Colonic mucosa (tissue), 4 donors: ENCODE measurements at places on chromosomes 5 and 9.

DNA sequence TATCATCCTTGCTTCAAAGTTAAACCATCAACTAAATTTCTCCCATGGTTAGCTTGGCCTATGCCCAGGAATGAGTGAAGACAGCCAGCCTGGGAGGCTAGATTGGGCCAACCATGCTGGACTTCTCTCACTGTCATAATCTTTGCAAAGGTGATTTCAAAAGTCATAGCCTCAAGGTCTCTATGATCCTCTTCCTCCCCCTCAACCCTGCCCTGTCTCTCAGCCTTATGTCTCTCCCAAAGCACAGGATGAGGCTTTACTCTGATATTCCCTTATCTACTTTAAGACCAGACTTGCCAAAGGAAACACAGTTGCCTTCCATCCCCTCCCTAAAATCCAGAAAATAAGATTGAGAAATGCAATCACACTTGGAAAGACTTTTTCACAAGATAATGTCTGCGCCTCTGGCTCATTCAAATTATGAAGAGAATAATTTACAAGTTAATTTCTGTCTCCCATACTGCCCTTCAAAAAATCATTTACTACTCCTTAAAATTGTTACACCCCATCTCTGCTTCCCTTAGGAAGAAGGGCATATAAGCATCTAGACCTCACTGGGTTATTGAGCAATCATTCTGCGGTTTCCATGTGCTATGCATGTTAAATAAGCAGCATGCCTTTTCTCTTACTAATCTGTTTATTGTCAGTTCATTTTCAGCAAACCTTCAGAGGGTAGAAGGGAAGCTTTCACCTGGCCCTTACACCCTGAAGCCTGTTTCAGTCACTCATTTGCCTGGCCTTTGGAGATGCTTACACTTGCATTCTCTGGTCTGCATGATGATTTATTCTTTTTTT is 113.8 kb upstream of the ANKRD55 start:
- no peak for DNase-seq

DNA sequence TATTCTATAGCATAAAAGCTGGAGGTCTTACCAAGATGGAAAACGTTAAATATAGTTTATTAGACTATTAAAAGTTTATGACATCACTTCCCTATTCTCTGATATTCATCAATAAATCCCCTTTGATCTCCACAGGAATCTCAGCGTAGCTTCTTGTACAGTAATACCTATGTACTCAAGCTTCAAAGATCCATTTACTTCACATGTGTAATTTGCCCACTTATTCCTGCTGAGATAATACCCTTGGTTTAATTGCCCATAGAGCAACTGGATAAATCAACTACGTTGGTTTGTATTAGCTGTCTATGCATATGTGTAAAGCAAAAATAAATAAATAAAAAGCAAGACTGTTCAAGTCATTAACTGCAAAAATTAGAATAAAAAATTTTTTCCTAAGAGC is 219.7 kb downstream of the EFNA5 start:
- no peak for DNase-seq

- DNase-seq, result no peak
Observed at GRCh38 chr5:55900068-55900467, 48.9 kb downstream of the IL31RA start.

DNA sequence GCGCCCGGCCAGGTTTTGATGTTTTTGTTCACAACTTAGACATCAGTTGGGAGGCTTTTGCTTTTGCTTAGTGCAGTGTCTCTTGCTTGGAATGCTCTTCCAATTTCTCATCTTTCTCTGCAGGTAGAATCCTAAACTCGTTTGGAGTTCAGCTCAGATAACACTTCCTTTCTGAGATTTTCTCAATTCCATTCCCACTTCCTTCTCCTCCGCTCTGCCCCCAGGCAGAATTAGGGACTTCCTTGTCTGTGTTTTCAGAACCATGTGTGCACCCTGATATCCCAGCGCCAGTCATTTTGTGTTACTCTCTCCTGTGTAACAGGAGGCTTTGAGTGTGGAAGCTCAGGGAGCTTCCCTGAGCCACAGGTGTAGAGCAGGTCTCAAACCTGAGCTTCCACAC is 171.0 kb downstream of the INSYN2B start:
- DNase-seq, result no peak

DNA sequence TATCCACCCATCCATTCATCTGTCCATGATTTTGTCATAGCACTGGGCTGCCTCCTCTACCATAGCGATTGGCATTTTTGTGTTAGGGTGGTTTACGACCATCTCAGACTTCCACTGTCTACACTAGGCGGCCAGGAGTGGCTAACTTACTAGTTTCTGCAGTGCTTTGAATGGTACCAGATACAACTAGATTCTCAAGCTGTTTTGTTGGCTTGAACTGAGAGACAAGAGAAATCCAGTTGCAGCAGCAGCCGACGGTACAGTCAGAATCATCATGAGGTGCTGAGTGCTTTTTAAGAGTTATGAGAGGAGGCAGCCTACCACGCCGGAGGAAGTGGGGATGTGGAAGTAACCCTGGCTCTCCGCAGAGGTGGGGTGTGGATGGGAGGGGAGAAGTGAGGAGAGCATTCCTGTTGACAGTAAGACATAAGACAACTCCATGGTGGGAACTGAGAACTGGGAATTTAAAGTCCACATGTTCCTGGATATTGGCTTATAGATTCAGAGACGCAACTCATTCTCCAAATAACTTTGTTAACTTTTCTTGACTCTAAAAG is 27.9 kb downstream of the COL5A1 start:
- no peak for DNase-seq

GRCh38 chr5:177389241-177390169 is 5.3 kb downstream of the SLC34A1 start:
- DNase-seq, result peak; percentile 35

DNA sequence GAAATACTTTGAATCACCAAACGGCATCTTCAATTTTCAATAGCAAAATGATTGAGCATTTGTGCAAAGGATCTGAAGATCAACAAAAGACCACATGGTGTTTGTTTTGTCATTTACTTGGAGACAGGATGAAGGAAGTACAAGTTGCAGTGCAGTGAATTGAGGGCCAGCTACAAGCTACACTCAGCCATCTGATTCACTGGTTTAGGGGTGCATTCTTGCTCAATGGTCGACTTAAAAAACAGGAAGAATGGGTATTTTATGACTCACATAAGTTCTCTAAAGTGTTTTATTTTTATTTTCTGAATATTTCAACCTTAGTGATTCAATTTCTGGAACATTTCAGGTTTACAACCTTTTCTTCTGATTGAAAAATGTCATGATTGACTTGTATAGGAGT is 412.1 kb upstream of the ADAMTSL1 start:
- DNase-seq, result no peak

GRCh38 chr5:73299665-73300336 is 126.8 kb downstream of the TMEM174 start:
- no peak for DNase-seq

DNA sequence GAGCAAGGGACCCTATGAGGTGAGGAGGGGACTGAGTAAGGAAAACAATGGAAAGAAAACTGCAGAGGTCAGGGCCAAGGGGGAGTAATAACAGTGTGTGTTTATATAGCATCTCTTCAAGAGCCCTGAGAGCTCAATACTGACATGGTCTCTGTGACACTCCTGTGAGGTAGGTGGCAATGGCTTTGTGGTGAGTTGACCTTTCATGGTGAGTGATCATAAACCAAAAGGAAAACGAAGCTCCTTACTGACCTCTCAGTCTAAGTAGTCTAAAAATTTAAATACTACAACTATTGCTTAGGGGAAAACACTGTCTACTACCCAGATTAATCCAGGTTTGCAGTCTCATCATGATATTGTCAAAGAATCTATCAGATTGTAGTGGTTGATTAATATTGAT is 130.9 kb downstream of the SNCAIP start:
- no peak for DNase-seq

- no peak for DNase-seq
Observed at GRCh38 chr5:36950586-36951457, 74.3 kb downstream of the NIPBL start.

- DNase-seq, result no peak
Observed at GRCh38 chr9:12681620-12682019, 11.6 kb upstream of the TYRP1 start.

DNA sequence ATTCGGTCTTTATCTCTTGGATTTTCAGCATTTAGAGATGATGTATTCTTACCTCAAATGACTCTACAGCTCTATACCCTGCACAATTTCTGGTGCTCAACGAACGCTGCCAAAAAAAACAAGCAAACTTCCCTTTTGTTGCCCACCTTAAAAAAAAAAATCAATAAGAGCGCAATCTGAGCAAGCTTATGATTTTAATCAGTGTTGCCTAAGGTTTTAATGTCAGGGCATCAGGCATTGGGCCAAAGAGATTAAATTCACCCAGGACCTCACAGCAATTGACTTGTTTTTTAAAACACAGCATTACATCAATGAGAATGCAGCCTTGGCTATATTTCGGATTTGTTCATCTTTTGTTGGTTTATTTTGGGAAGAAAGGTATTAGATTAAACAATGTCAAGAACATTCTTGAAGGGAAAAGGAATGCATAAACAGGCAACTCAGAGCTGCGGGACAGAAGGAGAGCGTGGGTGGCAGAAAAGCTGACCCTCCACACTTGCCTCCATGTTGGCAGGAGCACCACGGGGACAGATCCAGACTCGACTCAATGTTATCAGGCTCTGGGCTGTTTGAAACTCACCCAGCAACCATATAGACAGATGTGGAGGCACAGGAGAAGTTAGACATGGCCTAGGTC is 127.5 kb upstream of the DAPK1 start:
- DNase-seq, result no peak

- DNase-seq, result no peak
Observed at GRCh38 chr5:110769000-110769681, 30.3 kb downstream of the SLC25A46 start.

DNA sequence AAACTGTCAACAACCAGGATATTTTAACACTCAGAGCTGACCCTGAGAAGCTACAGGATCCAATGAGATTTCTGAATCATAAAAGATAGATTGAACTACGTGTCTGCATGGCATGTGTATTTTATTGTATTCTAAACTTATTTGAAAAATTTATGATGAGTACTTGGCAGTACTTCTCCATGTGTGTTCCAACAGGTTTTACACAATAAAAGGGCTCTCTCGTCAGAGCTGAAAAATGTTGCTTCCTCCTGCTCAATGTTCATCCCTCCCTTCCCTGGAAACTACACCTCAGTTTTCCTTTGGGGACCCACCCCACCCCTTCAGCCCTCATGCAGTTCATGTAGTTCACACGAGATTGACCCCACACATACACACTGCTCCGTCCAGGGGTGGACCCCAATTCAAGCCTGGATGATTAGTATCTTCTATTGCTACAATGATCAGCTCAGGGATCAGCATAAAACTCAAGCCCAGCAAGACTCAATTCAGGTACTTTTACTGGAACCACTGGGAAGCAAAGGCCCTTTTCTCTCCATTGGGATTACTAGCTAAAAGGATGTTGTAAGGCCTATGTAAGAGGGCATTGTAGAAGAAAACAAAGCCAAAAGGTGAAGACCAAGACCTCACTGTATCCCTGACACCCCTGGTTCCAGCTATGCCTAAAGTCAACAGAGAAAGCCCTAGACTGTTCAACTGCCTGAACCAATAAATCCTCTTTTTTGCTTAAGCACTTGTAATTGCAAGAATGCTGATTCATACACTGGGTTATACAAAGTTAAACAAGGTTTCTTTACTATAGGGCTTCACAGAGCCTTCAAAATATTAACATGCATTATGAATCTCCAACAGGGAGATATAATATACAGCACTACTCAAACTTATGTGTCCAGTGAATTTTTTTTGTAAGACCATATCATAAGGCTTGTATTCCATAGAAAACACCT is 112.6 kb downstream of the SAXO1 start:
- DNase-seq, result no peak

- DNase-seq, result no peak
Observed at GRCh38 chr5:170741801-170742200, 41.7 kb upstream of the GABRP start.

DNA sequence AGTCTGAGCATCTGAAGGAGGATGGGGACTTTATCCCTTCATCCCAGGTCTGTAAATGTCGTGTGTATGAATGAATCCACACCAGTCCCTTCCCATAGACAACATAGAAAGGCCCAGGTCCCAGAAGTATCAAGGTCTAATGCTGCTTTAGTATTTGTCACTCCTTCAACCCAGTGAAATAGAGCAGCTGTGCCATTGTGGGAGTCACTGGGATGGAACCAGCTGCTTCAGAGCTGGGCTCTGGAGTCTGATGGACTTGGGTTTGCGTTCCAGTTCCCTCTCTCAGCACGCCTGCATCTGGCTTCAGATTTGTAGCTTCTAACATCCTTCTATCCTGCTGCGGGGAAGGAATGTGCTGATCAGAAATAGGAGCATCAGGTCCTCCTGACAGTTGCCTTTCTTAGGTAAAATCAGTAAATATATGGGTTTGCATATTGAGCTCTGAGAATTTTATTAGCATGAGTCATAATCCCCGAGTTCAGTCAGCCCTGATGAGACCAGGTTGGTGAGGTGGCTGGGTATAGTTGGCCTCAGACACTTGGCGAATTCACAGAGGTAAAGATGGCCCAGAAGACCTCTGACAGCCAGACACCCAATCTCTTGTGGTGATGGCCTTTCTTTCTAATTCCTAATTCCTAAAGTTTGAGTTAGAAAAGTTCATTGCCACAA is 10.1 kb downstream of the ACO1 start:
- no peak for DNase-seq

DNA sequence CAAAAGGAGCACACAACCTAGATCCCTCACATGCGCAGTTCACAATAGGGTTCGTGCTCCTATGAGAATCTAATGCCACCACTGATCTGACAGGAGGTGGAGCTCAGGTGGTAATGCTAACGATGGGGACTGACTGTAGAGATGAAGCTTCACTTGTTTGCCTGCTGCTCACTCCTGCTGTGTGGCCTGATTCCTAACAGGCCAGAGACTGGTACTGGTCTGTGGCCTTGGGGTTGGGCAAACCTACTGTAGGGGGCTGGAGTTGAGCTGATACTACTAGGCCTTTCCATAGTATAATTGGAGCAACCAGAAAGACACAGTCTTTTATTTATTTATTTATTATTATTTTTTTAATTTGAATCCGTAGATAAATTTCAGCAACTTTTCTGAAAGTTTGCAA is 5.3 kb downstream of the LNPEP start:
- DNase-seq, result no peak

- no peak for DNase-seq
Observed at GRCh38 chr5:10372726-10373709, 19.5 kb downstream of the MARCHF6 start.

GRCh38 chr5:126865299-126865698 is 88.4 kb downstream of the LMNB1 start:
- no peak for DNase-seq

GRCh38 chr5:89711526-89711925 is 698.0 kb downstream of the CETN3 start:
- DNase-seq, result no peak
